WTC11 (cell line): ENCODE measurements at places on chromosomes 6 and 20. TPM values are rescaled to one million over a fixed set of nuclear protein-coding genes. Genes with fewer than 3 reads are reported as not detected.

The PRPH2 gene
- 1.0 to 1.9 TPM (median 1.6 TPM) in 3 replicates for total RNA-seq

The HDDC2 gene
- 69.8 to 75.7 TPM (median 73.5 TPM) in 3 replicates for total RNA-seq

The RAMACL gene
- total RNA-seq: 0.30 to 0.79 TPM (median 0.53 TPM) in 3 replicates

GRCh38 chr6:26105842-26106241, 18.6 kb downstream of the HFE start:
- H3K4me3 ChIP-seq: no peak overlapping the region
- no peak overlapping the region for H3K27ac ChIP-seq
- DNase-seq: no peak
- H3K36me3 ChIP-seq: peaks cover 23% of the 10 kb centered on the region
- no peaks in the 10 kb centered on the region for H3K27me3 ChIP-seq
- peaks cover 23% of the 10 kb centered on the region for H3K4me1 ChIP-seq

- DNase-seq: no peak
- no peaks in the 10 kb centered on the region for H3K27me3 ChIP-seq
- no peaks in the 10 kb centered on the region for H3K36me3 ChIP-seq
Observed at GRCh38 chr6:110812719-110813118, 2.5 kb downstream of the CDK19 start.

DNA sequence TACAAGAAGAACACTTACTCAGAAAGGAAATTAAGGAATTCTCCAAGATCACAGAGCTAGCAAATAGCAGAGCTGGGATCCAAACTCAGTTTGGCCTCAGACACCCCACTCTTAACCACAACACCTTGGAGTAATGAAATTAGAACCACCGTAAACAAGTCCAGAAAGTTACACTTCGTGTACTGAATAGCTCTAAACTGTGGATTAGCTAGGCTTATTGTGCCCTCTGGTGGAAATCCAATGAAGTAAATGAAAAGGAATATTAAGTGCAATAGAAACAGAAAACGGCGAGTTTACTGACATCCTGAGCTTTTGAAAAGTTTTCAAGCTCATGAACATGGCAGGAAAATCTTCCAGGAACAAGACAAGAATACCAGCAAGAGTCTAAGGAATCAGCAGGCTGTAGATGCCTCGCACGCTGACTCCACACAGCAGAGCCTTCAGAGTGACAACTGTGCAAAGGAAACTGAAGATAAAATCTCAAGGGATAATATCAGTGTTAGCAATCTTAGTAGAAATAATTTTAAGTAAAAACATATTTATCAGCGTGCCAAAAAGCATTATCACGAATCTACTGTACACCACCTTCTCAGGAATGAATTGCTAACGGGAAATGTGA, 34.6 kb downstream of the FBXO5 start:
- no peak overlapping the region; the same call in 1 of the 2 replicates for H3K27ac ChIP-seq
- H3K27me3 ChIP-seq: no peaks in the 10 kb centered on the region
- H3K4me3 ChIP-seq: no peak overlapping the region
- no peak for DNase-seq
- H3K4me1 ChIP-seq: peaks cover 35% of the 10 kb centered on the region
- no peaks in the 10 kb centered on the region for H3K36me3 ChIP-seq

GRCh38 chr6:487956-488355, 96.4 kb downstream of the IRF4 start:
- H3K4me3 ChIP-seq: no peak overlapping the region
- peaks cover 63% of the 10 kb centered on the region for H3K36me3 ChIP-seq
- H3K27ac ChIP-seq: no peak overlapping the region

DNA sequence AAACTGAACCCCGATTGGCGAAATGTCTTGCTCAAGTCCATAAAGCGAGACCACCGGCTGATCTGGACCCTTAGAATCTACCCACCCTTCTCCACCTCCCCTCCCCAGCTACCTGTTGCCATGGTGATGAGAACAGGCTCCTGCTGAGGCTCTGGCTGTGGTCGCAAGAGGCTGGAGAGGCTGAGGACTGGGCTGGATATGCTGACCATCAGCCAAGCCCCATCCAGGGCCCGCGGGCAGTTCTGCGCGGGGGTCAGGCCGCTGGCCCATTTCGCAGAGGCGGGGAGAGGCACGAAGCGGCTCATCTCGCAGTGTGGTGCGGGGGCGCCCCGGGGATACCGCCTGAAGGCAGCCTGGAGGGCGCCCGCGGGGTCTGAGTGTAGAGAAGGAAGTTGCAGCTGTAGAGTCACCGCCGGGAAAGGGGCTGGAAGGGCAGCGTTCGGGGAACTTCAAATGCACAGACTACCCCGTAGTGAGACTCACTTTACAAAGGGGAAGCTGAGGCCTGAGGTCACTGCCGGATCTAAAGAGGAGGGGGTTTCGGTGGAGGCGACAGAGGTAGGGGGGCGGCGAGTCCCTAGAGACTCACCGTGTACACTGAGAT, 671 bp downstream of the TAPBP start:
- peak overlapping the region; percentile 93 for H3K27ac ChIP-seq
- peak; percentile 47 for DNase-seq
- peaks cover 35% of the 10 kb centered on the region for H3K4me1 ChIP-seq
- peak overlapping the region; percentile 93 for H3K4me3 ChIP-seq

DNA sequence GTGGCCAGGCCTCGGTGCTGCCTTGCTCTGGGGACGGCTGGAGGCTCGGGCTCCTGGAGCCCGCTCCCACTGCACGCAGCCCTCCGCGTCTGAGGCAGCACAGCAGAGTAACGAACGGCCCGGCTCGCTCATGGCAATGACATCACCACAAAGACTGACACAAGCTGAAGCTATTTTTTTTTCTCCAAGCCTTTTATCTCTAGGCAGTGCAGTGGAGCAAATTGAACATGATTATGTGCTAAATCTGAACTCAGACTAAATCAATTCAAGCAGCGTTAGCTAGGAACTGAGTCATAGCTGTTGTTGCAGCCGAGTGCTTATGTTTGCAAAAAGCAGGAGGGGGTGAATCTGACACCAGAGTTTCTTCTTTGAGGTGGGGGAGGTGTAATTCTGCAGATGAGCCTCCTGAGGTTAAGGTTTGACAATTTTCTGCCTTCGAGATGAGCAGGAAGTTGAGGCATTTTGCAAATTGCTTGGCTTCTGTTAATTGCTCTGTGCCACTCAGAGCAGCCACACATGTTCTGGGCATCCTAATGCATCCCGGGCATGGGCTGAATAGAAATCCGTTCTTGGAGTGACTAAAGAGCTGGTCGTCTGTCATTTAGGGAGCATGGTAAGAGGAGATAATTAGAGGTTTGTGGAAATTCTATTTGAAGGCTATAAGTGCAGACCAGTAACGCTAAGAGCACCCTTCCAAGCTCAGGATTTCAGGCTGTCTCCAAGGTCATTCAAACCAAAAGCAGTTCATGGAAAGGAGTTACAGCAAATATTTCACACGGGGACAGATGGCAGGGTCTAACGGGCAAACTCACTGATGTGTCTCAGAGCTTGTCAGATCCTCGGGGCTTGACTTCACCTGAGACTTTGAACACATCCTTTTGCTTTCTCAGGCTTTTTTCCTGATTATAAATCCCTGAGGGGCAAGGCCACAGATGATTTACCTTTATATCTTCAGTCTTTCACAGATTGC, 155.1 kb upstream of the ENPP5 start:
- H3K4me1 ChIP-seq: peaks cover 17% of the 10 kb centered on the region
- H3K4me3 ChIP-seq: peak overlapping the region; percentile 17; the same call in 1 of the 2 replicates
- H3K27me3 ChIP-seq: no peaks in the 10 kb centered on the region

- H3K36me3 ChIP-seq: peaks cover 3% of the 10 kb centered on the region
- H3K4me3 ChIP-seq: no peak overlapping the region
- DNase-seq: no peak
- H3K27me3 ChIP-seq: no peaks in the 10 kb centered on the region
- H3K27ac ChIP-seq: no peak overlapping the region
Observed at GRCh38 chr6:121302882-121303281, 31.4 kb downstream of the TBC1D32 start.

- DNase-seq: no peak
- H3K36me3 ChIP-seq: peaks cover 21% of the 10 kb centered on the region
- no peak overlapping the region for H3K4me3 ChIP-seq
- peak overlapping the region; percentile 33; the same call in 1 of the 2 replicates for H3K27ac ChIP-seq
- H3K27me3 ChIP-seq: no peaks in the 10 kb centered on the region
Observed at GRCh38 chr6:141482796-141483597, 649.7 kb upstream of the GJE1 start.

GRCh38 chr6:3584606-3585005, 127.8 kb upstream of the SLC22A23 start:
- peaks cover 5% of the 10 kb centered on the region for H3K4me1 ChIP-seq
- no peak for DNase-seq
- H3K27ac ChIP-seq: no peak overlapping the region
- no peak overlapping the region for H3K4me3 ChIP-seq
- no peaks in the 10 kb centered on the region; the same call in 1 of the 2 replicates for H3K27me3 ChIP-seq

DNA sequence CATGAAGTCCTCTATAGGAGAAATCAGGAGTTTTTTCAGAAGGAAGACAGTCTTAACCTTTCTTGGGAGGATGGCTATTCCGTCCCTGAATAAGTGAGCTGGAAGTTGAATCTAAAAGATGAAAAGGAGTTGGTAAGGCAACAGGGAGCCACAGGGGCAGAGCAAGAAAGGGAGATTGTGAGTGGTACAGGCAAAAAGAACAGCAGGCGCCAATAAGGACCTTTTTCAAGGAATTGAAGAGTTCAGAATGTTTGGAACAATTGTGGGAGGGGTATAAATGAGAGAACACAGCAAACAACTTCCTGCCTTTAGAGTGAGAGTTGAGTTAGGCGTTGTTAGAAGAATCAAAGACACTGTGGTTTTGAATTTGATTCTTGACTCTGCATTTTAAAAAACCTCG, 1003.7 kb downstream of the EPHA7 start:
- peaks cover 5% of the 10 kb centered on the region; the same call in 1 of the 2 replicates for H3K36me3 ChIP-seq
- no peak overlapping the region for H3K4me3 ChIP-seq
- no peaks in the 10 kb centered on the region; the same call in 1 of the 2 replicates for H3K27me3 ChIP-seq
- peak overlapping the region; percentile 22; the same call in 1 of the 2 replicates for H3K27ac ChIP-seq
- H3K4me1 ChIP-seq: peaks cover 24% of the 10 kb centered on the region

DNA sequence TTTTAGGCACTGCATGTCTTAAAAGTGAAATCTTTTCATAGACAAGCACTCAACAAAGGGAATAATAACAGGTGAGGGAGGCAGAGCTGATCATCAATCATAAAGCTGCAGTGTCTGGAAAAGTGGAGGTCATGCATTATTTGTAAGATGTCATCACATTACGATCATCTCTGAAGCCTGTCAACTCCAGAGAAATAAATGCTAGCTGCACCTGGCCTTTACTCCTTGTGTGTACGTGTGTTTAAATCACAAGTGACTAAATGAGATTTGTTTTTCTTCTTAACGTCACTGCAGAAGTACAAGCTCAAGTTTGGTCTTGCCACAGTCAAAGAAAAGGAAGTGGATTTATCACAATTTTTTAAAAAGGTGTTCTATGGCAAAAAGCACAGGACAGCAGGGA, 275.5 kb upstream of the SGK1 start:
- H3K4me3 ChIP-seq: no peak overlapping the region
- H3K27ac ChIP-seq: no peak overlapping the region
- peaks cover 12% of the 10 kb centered on the region for H3K4me1 ChIP-seq
- no peak for DNase-seq
- H3K27me3 ChIP-seq: no peaks in the 10 kb centered on the region
- no peaks in the 10 kb centered on the region for H3K36me3 ChIP-seq

DNA sequence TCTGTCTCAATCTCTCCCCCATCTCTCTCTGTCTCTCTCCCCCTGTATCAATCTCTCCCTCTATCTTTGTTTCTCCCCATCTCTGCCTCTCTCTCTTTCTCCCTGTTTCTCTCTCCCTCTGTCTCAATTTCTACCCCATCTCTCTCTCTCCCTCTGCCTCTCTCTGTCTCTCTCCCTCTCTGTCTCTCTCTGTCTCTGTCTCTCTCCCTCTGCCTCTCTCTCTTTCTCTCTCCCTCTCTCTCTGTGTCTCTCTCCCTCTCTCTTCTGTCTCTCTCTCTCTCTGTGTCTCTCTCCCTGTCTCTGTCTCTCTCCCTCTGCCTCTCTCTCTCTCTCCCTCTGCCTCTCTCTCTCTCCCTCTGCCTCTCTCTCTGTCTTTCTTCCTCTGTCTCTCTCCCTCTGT, 62.6 kb downstream of the DACT2 start:
- no peaks in the 10 kb centered on the region; the same call in 1 of the 2 replicates for H3K27me3 ChIP-seq
- H3K4me1 ChIP-seq: no peaks in the 10 kb centered on the region
- no peak overlapping the region for H3K27ac ChIP-seq
- DNase-seq: no peak
- no peak overlapping the region for H3K4me3 ChIP-seq

DNA sequence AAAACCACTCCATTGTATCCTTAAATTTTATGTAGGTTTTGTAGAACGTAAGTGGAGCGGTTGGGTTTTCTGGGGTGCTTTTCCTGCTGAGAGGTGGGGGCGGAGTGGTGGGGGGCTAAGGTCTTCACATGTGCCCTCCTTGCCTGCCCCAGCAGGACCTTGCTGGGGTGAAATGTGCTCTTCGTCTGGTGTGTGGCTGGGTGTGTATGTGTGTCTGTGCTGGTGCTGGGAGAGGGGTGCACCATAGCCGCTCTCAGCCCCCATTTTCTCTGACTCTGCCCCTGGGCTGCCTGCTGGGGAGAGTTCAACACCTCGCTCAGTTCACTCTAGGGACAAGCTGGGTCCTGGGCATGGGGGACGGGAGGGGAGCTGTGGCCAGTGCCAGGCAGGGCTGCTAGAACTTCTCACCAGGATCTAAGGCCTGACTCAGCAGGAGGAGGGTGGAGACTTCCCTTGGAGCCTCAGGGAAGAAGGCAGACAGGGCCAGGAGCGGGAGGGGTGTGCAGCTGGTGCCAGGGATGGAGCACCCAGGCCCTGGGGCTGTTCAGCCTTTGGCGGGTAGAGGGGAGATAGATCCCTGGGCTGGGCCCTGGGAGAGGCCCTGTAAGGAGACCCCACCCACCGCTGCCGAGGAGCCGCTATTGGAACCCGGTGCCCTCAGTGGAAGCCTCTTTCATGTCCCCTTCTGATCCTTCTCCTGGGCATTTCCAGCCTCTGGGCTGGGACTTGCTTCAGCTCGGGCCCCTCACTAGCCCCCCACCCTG, 4.8 kb downstream of the SOX18 start:
- peaks cover 25% of the 10 kb centered on the region for H3K4me1 ChIP-seq
- H3K27me3 ChIP-seq: peaks cover 84% of the 10 kb centered on the region
- no peak overlapping the region for H3K4me3 ChIP-seq
- no peaks in the 10 kb centered on the region for H3K36me3 ChIP-seq
- no peak for DNase-seq
